ENCODE measurements at places on chromosomes 3 and 15.

GRCh38 chr15:56805466-56806147 is 72.3 kb upstream of the ZNF280D start:
- DNase-seq: no peak

- peak; percentile 60 for DNase-seq
These were observed 646.1 kb downstream of the SQOR start for GRCh38 chr15:46280762-46281542.

GRCh38 chr3:105868431-105868741 is 426 bp downstream of the CBLB start:
- DNase-seq: peak; percentile 45

- DNase-seq: no peak
These were observed 30.6 kb downstream of the CMTM7 start for GRCh38 chr3:32421991-32422859.

DNA sequence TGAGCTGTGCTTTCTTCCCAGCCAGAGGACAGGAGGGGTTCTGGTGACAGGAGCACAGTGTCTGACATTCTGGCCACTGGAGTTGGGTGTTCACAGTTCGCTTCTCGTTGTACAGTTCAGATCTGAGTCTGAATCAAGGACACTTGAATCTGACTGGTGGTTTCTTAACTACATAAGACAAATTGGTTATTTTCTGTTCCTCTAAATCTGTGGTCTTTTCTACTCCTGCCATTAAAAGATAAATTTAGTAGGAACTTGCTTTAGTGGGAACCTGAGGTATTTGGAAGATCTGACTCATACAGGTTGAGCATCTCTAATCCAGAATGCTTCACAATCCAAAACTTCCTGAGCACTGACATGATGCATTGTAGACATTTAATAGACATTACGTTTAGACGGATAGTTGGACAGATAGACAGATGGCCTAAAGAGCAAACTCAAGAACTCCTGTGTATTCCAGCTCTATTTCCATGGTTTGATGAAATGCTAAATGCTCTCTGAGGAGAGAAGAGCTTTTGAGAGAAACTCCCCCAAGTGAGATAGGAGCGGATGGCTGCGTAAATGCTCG is 71.0 kb downstream of the CCK start:
- DNase-seq: no peak

- DNase-seq: no peak
These were observed 274.2 kb downstream of the FOXP1 start for GRCh38 chr3:71309342-71309741.

- no peak for DNase-seq
These were observed 29.4 kb upstream of the SLCO2A1 start for GRCh38 chr3:134059035-134059601.

- DNase-seq: no peak
These were observed 384.2 kb downstream of the CGGBP1 start for GRCh38 chr3:87674397-87675161.

DNA sequence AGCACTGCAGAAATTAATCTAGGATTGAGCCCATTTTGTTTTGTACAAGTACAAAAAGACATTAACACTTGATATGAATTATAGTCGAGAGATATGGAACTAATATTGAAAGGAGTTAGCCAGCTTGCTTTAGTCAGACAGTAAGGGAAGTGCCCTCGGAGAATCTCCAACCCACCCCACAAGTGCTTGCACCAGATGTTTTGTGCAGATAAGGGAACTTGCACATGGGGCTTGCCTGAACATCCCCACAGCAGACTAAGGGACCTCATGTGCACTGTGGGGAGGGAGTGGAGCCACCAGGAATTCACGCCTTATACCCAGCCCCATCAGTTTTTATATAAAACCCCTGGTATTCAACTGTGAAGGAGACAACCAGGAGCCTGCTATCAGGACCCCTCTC is 122.3 kb downstream of the EFHB start:
- no peak for DNase-seq

- no peak for DNase-seq
These were observed 310.4 kb downstream of the PLCL2 start for GRCh38 chr3:17195192-17195611.

DNA sequence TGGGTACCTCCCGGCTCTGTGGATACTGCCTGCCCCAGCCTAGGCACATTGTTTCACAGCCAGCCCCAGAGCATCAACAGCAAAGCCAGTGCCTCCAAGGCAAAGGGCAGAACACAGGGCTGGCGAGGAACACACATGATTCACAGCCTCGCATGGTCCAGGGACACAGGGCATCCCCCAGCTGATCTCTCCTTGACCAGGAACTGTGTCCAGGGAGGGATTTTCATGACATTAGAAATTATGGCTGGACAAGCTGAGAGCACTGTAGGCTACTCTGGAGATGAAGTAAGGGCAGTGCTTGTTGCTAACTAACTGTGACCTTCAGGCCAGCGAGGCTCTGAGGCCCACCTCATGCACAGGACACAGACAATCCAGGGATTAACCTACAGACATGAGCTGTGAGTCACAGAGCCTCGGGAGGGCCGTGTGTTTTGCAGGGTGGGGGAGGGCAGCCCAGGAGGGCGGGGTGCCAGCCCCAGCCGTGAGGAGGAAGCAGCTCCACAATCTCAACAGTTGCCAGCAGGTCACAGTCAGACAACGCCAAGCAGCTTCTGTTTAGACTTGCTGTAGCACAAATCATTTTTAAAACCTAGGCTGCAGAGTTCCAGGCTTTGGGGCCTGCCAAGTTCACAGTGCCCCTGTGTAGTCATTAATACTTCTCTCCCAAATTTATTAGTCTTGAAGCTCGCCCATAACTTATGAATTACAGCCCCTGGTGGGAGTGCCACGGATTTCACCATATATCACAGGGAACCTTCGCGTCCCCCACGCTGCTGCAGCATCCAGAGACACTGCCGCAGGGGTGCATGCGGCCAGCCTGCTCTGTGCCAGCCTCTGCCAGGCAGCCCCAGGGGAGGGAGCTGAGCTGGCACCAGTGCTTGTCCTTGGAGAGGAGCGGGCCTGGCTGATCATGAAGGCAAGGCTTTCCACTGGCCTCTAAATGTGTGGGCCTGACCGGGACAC is 114.7 kb downstream of the ETFA start:
- DNase-seq: no peak

- no peak for DNase-seq
These were observed 9.7 kb downstream of the CGNL1 start for GRCh38 chr15:57385923-57386390.
